ENCODE measurements at places on chromosomes 6 and 20.

- DNase-seq: no peak
Measured at GRCh38 chr20:64137598-64138031, 26.6 kb upstream of the MYT1 start.

DNA sequence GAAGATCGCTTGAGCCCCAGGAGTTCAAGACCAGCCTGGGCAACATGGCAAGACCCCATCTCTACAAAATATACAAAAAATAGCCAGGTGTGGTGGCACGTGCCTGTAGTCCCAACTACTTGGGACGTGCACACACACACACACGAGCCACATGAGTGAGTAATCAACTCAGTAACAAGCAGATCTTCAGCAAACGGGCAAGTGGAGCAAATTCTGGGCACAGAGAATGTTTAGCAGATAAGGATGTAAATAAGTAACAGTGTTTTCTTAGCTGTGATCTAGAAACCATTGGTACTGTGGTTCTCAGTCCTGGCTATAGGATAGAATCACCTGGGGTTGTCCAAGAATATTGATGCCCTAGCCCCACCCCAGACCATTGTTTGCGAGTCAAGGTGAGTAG, 6.1 kb downstream of the PAQR8 start:
- DNase-seq: no peak

DNA sequence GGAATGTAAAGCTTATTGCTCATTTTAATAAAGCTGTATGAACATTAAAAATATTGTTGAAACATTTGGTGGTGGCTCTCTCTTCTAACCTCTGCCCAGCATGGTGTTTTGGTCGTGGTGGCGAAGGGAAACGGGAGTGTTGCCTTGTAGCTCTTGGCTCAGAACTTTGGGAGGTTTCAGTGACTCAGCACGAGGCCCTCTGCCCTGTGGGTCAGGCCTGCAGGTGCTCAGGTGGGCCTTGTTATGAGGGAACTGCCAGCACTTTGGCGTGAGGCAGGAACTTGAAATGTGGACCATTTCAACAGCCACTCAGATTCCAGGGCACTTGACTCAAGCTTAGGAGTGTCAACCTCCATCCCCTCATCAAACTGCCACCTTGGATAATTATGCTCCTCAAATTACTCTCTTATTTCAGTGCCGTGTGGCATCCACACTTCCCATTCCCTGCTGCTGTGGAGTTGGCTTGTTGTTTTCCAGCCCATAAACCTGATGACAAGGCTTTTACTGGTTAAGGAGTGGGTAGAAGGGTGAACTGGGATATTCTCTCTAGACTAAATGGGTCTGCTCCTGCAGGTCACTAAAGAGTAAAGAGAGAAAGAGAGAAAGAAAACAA, 36.3 kb downstream of the PRDM1 start:
- DNase-seq: no peak

DNA sequence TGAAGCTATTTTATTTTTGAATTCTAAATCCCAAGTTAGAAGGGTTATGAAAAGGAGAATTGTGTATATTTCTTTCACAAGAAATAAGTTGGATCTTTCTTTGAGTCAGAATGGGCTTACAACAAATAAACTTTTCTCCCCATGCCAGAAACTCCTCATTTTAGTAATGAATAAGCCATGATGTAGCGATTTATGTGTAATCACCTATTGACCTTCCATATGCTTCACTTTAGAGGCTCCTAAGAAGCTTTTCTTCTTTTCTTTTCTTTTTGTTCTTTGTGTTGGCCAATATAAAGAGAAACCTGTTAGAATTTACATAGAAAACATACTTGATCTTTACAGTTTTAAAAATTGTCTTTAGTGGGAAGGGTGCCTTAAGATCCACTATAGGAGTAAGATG, 370.2 kb downstream of the UTRN start:
- DNase-seq: no peak

DNA sequence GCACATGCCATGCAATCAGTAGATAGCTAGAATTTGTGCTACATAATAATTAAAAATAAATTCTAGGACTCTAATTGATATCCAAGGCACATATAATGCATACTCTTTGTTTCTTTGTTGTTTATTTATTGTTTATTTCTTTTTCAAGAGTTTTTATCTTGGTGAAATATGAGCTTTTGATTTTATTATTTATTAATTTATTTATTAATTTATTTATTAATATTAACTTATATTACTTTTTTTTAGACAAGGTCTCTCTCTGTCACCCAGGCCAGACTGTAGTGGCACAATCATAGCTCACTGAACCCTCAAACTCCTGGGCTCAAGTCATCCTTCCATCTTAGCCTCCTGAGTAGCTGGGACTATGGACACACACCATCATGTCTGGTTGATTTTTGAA, 519.9 kb downstream of the HAO1 start:
- DNase-seq: no peak

- DNase-seq: no peak
Measured at GRCh38 chr6:108732091-108732870, 115.9 kb upstream of the ARMC2 start.

DNA sequence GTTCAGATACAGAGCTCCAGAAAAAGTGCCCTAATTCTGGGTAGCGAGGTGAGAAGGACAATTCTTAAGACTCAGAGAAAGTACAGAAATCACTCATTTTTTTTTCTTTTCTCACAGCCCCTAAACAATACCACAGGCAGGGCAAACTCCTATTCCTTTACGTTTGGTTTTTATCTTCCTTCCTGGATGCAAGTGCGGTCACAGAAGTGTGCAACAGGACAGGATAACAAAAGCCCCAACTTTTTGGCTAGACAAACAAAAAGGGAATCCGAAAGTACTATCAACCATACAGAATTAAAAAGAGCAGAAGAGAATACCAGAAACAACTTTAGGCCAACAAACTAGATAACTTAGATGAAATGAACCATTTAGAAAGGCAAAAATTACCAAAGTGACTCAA, 18.4 kb upstream of the BEND6 start:
- DNase-seq: no peak

DNA sequence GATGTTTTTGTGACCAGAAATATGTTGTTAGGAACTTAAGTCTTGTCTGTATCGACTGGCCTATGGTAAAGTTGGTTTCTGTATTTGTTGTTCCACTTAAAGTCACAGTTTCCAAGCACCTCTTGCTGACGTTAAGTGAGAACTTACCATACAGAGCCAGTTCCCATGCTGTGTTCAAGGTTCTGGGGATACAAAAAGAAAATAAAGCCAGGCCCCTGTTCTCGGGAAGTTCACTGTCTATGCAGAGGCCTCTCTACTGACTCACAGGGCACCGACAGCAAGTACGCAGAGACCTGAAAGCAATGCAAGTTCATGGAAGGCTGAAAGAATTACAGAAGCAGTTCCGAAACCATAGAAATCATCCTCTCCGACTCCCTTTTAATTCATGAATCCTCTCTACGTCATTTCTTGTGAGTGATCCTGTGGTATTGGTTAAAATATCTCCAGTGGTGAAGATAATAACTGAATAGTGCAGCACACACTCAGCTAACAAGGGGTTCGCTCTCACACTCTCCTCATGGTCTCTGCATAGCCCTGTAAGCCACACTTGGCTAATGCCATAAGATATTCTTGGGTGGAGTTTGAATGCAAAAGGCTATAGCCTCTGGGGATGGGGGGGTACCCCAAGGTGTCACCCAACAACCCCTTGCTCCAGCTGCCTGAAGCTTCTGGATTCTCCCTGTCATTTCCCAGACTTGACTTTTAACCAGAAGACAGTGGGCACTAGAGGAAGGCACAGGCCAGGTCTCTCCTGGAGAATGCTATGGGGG, 91.2 kb upstream of the EXOC2 start:
- DNase-seq: no peak

- DNase-seq: no peak
Measured at GRCh38 chr6:96184798-96185197, 169.0 kb downstream of the FUT9 start.

GRCh38 chr20:64146301-64146935, 17.8 kb upstream of the MYT1 start:
- DNase-seq: no peak

DNA sequence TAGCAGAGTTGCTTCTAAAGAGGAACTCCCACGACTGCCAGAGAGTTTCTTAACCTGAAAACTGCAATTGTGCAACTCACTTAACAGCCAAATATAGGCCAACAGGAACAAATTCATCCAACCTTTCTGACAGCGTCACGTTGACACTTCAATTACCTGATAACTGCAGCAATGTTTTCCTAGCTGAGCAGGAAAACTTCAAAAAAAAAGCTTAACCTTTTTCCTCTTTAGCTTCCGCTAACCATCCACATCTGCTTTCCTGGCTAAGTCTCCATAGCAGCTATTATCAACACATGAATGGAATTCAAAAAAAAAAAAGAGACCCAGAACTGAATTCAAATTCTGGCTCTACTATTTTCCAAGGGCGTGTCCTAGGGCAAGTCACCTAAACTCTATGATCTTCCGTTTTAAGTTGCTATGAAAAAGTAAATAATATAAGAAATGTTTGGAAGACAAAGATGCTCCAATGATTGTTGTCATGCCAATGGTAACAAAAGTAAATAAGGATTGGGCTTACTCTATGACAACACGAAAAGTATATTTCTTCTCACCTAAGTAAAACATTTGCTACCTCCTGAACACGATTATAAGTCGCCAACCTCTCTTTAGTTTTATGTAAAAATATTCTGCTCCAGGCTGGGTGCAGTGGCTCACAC, 524.6 kb upstream of the JARID2 start:
- no peak for DNase-seq

DNA sequence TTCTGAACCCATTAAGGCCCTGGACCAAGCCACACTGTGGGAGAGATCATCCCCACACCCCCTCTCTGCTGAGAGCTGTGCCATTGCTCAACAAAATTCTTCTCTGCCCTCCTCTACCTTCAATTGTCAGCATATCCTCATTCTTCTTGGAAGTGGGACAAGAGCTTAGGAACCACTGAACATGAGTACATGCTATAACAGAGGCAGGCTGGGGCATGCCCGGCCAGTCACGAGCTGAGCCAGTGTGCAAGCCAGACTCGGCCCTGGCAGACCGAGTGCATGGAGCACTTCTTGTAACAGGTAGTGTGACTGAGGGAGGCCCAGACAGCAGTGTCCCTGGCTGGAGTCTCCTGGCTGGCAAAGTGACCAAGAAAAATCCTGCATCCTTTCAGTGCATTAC, 149.2 kb downstream of the MOXD1 start:
- DNase-seq: no peak

All from activated T-cell treated with anti-CD3 and anti-CD28 coated beads for 24 hours (primary cell).